ENCODE measurements at places on chromosomes 2 and 18.
A peak's percentile ranks its signal among the peaks of the same experiment; 100 is the strongest.

- H3K4me1 ChIP-seq = peaks cover 3% of the 10 kb centered on the region
- no peak overlapping the region for H3K4me3 ChIP-seq
Measured at GRCh38 chr18:76486038-76486437, 9.0 kb downstream of the ZNF516 start.

GRCh38 chr2:2324565-2325101, 6.4 kb downstream of the MYT1L start:
- DNase-seq = no peak
- no peaks in the 10 kb centered on the region for H3K4me1 ChIP-seq
- H3K36me3 ChIP-seq = no peaks in the 10 kb centered on the region
- H3K27ac ChIP-seq = no peak overlapping the region
- no peak overlapping the region for H3K4me3 ChIP-seq

DNA sequence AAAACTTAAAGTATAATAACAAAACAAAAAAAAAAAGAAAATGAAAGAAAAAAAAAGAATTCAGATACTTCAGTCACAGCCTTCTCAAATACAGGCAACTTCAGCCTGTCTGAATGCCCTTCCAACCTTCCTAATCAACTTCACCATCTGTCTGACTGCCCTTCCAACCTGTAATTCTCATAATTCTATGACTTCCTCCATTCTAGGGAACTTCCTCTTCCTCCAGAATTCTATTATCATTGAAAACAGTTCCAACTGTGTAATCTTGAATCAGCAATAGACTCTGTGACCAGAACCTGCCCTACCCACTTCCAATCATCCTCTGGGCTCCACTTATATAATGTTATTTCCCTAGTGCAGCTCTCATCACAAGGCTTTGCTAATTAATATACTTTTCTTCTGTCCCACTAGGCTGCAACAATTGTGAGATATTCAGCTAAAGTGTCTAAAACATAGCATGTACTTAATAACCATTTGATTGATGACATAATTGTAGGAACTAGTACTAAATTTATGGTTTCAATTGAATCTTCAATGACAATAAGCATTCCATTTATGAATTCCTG, 127.3 kb downstream of the UPP2 start:
- H3K36me3 ChIP-seq = no peaks in the 10 kb centered on the region
- no peak overlapping the region for H3K27ac ChIP-seq
- no peaks in the 10 kb centered on the region for H3K27me3 ChIP-seq
- DNase-seq = no peak
- H3K4me1 ChIP-seq = no peaks in the 10 kb centered on the region

GRCh38 chr2:169925968-169926367, 98.7 kb downstream of the UBR3 start:
- H3K4me3 ChIP-seq = no peak overlapping the region
- H3K36me3 ChIP-seq = peaks cover 12% of the 10 kb centered on the region
- H3K4me1 ChIP-seq = no peaks in the 10 kb centered on the region
- H3K27ac ChIP-seq = no peak overlapping the region
- no peak for DNase-seq

DNA sequence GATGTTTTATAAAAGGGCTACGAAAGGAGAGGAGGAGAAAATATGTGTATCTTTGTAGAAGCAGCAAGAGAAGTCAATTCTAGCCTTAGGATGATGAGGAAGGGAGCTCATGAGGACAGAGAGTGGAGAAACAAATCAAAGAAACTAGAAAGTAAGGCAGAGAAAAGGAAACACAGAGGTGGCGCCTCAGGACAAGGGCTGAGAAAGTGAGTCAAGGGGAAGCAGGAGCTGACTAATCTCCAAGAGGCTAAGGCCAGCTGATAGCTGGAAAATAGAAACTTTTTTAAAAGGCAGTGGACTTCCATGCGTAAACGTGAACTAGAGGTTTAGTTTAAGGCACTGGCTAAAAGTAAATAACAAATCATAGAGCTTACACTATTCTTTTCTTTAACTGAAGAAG, 173.3 kb downstream of the ANKRD44 start:
- no peak for DNase-seq
- H3K27me3 ChIP-seq = no peaks in the 10 kb centered on the region
- H3K27ac ChIP-seq = peak overlapping the region; percentile 20
- peaks cover 10% of the 10 kb centered on the region for H3K4me1 ChIP-seq
- peak overlapping the region; percentile 6 for H3K4me3 ChIP-seq

GRCh38 chr2:68734688-68735525, at the start of gene ARHGAP25:
Gene ARHGAP25, plus strand, starts transcription at chr2:68734811. Its CDS starts 389 bp downstream, at chr2:68735200.
- H3K4me1 ChIP-seq = no peaks in the 10 kb centered on the region
- DNase-seq = no peak
- H3K36me3 ChIP-seq = no peaks in the 10 kb centered on the region
- H3K4me3 ChIP-seq = peak within 1 kb of the TSS; percentile 64
- no peaks in the 10 kb centered on the region for H3K27me3 ChIP-seq

DNA sequence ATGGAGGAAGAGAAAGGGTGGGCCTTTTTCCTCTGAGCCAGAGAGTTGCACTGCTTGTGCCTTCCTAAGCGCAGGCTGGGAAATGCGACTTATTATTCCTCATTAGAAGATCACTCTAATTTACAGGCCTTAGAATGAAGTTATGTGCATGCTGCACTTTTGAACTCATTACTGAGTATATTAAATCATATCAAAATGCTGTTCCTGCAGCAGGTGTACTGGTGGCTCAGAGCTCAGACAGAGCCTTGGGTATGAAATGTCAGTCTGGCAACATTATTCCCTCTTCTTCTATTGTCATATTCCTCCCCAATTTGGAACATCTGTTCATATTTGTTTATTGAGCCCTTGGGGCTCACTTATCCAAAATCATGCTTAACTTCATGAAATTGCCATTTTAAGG, 85.5 kb downstream of the ADCYAP1 start:
- H3K27me3 ChIP-seq = no peaks in the 10 kb centered on the region
- H3K27ac ChIP-seq = no peak overlapping the region
- no peak for DNase-seq
- H3K4me1 ChIP-seq = peaks cover 15% of the 10 kb centered on the region
